Right renal cortex interstitium (tissue), 3 donors: ENCODE measurements at places on chromosomes 16 and 17. TPM values are rescaled to one million over a fixed set of nuclear protein-coding genes. Genes with fewer than 3 reads are reported as not detected.

GRCh38 chr17:66398059-66398458 is 95.6 kb downstream of the PRKCA start:
- DNase-seq: no peak

DNA sequence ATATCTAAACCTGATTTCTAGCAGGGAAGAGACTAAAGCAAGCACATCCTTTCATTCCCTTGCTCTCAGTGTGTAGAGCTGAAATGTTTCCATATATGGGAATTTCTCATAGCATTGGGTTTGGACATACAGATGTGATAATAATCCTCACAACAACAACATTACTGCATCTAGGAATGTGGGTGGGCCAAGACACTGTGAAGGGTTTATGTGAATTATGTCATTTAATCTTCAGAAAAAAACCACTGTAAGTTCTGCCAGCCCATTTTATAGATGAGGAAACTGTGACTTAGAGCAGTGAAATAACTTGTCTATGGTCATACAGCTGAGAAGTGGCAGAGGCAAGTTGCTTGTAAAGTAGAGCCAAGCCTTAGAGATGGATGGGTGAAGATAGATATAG is 5.2 kb downstream of the OMG start:
- DNase-seq: no peak

DNA sequence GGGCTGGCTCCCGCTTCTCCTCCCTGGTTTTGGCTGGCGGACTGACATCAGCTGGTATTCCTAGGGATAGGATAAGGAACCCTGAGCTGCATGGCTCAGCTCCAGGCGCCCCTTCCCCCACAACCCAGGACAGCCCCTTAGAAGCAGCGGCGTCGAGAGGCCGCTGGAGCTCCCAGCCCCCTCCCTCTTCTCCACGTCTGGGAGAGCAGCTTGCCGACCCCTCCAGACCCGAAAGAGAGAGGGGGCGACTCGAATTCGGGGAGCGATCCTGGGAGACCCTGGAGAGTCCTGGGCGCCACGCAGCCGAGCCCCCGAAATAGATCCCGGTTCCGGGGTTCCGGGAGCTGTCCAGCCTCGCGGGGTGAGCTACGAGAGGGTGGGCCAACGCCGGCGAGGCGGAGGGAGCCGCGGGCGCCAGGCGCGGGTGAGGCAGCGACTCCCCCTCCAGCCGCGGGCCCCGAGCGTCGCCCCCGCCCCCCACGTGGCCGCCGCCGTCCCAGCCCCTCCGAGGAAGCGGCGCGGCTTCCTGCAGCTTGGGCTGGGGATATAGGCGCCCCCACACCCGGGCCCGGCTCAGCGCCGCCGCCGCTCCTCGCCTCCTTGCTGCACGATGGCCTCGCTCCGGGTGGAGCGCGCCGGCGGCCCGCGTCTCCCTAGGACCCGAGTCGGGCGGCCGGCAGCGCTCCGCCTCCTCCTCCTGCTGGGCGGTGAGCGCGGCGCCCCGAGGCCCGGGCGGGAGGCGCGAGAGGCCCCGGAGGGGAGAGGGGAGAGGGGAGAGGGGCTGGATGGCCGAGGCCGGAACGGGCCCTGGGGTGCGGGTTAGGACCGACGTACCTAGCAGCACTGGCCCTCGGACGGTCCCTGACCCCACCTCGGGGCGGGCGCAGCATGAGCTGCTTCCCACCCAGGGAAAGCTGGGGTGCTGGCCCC is at the start of gene RAMP2:
RAMP2 (plus strand) TSS at position 576 of the 930 bp plus-strand sequence; CDS start at position 611, 35 bp downstream.
- no peak for DNase-seq

Gene NOD2
- polyA plus RNA-seq: 0.24 TPM

DNA sequence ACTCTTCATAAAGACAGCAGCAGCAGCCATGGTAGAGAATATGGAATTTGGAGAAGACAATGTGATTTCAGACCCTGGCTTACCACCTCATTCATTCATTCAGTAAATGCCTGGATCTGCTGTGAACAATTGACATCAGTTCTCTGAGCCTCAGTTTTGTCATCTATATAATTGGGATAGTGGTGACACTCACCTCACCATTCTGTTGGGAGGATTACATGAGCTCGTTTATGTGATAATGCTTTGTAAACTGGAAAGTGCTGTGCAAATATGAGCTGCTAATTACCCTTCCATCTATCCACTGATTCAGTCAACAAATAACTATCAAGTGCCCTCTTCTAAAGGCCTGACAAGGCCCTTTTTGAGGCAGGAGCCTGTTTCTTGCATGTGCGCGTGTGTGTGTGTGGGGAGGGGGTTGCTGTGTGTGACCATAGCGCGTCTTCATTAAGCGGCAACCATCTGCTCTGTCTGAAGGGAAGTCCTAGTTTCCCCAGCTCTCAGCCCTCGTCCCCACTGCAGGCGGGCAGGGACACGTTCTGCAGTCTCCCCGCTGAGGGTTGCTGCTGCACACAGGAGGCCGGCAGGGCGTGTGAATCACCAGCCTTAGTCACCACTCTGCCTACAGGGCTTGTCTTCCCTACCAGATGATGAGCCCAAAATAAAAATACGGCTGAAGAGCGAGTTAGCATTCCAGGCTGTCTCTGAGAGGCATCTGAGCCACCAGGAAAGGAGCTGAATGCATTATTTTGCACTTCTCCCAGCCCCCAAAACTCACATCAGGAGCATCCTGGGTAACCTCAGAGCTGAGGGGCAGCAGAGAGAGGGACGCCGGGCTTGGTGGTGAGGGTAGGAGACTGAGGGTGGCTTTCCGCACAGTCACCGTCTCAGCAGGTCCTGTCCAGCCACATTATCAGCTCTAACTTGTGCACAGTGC is 19.9 kb downstream of the ARL4D start:
- DNase-seq: no peak

Gene WFIKKN1
- polyA plus RNA-seq: 0.82 TPM

- DNase-seq: no peak
These were observed 16.8 kb upstream of the MTSS2 start for GRCh38 chr16:70702624-70703023.

Gene PRSS33
- not detected for polyA plus RNA-seq

- DNase-seq: no peak
These were observed 19.8 kb upstream of the TANGO6 start for GRCh38 chr16:68823401-68824135.

Gene SLC52A1
- polyA plus RNA-seq: 0.19 TPM

DNA sequence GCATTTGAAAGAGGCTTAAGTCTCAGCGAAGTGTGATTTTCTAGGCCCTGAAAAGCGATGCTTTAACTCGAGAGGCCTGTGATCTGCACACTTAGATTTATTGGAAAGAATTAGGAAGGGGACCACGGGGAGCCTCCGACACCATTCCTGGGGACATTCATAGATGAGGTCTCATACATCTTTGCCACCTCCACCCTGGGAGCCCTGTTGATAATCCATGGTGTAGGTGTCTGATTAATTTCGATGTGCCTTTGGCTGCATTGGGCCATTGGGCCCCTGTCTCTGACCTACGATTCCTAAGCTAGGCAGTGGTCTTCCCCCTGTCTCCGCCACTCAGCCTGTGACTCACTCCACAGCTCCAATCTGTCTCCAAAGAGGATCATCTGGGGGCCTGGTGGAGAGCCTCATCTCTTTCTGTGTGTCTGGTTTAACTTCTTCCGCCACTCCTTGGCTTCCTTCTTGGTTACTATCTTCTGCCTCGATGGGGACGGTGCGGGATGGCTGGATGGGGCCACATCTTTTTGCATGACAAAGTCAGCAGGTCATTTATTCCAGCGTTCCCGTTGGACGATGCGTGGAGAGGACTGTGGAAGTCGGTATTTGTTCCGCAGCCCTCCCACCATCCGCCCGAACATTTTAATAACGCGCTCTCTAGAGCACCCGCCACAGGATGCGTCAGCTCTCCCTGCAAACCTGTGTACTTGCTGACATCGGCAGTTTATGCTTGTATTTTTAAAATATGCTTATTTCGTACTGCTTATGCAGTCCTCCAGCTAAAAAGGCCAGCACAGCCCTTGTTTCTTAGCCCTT is 109.3 kb downstream of the IRX3 start:
- DNase-seq: no peak

DNA sequence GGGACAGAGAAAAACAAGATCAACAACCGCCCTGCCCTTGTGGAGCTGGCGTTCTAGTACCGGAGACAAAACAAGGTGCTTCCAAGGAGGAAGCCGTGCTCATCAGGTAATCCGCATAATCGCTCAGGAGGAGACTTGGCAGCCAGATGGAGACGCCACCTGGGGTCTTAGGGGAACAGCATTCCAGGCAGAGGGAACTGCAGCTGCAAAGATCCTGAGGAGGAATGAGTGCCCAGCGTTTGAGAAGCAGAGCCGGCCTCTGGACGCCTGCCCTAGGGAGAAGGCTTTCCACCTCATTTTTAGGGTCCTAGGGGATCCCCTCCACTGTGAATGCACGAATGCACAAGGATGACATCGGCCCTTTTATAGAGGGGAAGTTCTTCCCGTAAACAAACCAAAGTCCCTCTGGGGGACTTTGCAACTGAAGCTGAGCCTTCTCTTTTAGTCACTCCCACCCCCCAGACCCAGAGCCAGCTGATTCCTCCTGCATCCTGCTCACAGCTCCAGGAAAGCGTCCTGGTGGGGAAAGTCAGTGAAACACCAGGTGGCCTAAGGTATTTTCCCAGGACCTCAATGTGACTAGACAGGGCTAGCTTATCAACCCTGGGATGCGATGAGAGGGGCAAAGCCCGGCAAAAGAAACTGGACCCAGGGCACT is 13.2 kb upstream of the MPRIP start:
- DNase-seq: no peak

DNA sequence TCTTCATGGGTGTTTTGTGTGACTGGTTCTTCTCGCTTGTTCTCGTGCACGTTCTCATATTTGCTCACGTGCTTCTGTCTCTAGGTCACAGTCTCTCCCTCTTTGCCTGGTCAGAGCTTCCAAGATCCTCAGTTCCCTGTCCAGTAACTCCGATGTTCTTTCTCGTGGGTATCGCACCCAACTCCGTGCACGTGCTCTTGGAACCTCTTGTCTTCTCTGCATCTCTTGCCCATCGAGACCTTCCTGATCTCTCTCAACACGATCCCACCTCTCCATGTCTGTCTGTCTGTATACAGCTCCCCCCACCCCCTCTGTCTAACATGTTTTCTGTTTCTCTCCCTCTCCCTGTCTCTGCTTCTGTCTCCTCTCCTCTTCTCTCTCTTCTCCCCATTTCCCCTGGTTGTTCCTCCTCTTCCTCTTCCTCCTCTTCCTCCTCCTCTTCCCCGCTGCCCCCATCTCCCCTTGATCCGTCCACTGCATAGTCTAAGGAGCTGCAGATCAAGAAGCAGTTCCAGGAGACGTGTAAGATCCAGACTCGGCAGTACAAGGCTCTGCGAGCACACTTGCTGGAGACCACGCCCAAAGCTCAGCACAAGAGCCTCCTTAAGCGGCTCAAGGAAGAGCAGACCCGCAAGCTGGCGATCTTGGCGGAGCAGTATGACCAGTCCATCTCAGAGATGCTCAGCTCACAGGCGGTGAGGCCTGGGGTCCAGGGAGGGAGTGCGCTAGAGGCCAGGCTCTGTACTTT is 6.1 kb downstream of the HIRIP3 start:
- no peak for DNase-seq

GRCh38 chr16:67187175-67187890 is 2.6 kb downstream of the EXOC3L1 start:
- DNase-seq: no peak

Gene FBXO39
- polyA plus RNA-seq: 0.31 TPM

- DNase-seq: no peak
These were observed 6.6 kb downstream of the ZDHHC7 start for GRCh38 chr16:85004587-85005205.

Gene CA5A
- polyA plus RNA-seq: 0.04 TPM

- DNase-seq: no peak
These were observed 39.2 kb downstream of the BRD7 start for GRCh38 chr16:50329446-50330189.

DNA sequence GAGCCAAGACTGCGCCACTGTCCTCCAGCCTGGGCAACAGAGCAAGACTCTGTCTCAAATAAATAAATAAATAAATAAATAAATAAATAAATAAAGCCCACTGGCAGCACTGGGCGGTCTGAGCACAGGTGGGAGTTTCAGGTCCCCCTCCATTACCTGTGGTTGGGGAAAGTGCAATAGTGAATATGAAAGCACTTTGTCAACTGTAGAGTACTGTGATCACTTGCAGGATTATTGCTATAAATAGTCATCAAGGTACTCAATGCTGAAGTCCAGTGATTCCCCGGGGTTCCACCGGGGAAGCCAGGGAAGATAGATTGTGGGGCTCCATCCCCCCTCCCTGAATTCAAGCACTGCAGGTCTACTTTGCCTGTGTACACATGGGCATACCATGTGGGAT is 42.7 kb upstream of the CPNE2 start:
- DNase-seq: no peak

Gene MT1A
- not detected for polyA plus RNA-seq

Gene CASKIN2
- 27.2 TPM for polyA plus RNA-seq

Gene KRT27
- not detected for polyA plus RNA-seq

- no peak for DNase-seq
These were observed 140.5 kb upstream of the CRHR1 start for GRCh38 chr17:45643591-45643990.

DNA sequence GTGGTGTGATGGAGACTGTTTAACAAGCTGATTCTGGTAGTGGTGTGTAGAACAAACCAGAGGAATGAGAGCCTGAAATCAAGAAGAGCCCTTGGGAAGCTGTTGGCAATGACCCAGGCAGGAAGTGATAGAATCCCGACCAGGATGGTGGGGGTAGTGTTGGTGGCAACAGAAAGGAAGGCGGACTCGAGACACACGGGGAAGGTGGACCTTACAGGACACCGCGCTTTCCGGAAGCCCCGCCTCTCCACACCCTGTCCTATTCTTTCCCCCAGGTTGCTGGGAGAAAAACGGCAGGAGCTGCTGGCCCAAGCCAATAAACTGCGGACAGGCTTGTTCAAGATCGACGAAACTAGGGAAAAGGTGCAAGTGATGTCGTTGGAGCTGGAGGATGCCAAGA is 30.0 kb upstream of the KDM6B start:
- DNase-seq: no peak

Gene ALKBH5
- polyA plus RNA-seq: 63.8 TPM

DNA sequence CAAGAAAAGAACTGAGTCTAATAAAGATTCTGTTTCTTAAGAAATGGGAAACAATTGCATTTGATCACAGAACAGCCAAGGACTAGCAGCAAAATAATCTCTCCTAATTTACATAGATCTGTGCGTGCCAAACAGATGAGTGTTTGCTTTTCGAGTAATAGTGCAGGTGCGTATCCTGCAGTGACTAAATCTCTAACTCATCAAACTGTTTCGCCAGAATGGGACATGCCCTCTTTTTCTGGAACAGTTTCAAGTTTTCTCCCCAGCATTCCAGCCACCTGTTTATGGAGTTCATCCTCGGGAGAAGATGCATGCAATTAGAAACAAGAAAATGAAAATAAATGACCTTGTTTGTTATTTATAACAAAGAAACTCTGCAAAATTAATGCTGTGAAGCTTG is 5.7 kb upstream of the TOX3 start:
- DNase-seq: no peak

- no peak for DNase-seq
These were observed 53.8 kb upstream of the ADAMTS18 start for GRCh38 chr16:77488652-77489051.

GRCh38 chr17:247767-248166 is 66.3 kb upstream of the DOC2B start:
- no peak for DNase-seq

Gene LUC7L3
- 565 TPM for polyA plus RNA-seq
